GM23248 (cell line): ENCODE measurements at places on chromosomes 11 and 22. TPM values are rescaled to one million over a fixed set of nuclear protein-coding genes. Genes with fewer than 3 reads are reported as not detected.
A peak's percentile ranks its signal among the peaks of the same experiment; 100 is the strongest.

The OR52A1 gene
- not detected in 2 replicates for total RNA-seq

The POLR2L gene
- total RNA-seq: 67.8 and 113 TPM in 2 replicates

The TMA7B gene
- total RNA-seq: not detected in 2 replicates

The AQP11 gene
- total RNA-seq: 0.43 and 2.9 TPM in 2 replicates

DNA sequence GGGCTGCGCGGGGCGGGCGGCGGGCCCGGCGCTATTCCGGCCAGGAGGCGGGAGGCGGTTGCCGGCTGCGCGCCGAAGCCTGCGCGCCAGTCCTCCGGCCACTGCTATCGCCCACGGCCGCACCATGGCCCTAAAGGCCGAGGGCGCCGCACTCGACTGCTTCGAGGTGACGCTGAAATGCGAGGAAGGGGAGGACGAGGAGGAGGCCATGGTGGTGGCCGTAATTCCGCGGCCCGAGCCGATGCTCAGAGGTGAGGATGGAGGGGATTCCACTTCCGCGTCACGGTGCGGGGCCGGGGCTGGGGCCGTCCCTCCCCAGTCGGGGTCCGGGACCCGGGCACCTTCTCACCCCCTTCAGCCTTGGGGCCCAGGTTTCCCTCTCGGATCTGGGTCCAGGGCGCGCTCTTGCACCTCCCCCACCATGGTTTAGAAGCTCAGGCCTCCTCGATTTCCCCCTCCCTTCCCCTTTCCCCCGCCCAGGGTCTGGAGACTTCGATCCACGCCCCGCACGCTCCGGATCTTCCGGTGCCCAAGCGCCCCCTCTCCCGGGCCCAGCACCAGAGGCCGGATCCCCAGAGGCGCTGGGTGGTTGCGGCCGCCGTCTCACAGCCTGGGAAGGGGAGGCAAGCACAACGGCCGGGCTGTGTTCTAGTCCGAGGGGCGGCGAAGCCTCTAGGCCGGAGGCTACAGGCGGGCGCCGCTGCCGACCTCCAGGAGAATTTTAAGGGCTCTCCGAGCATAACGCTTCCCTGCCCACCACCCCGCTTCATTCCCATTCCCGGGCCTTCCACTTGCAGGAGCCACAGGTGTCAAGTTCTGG lies 517 bp downstream of the SPINDOC start:
- no peaks in the 10 kb centered on the region for H3K27me3 ChIP-seq
- H3K27ac ChIP-seq: peak overlapping the region; percentile 35; the same call in 1 of the 2 replicates
- peak overlapping the region; percentile 98 for H3K4me3 ChIP-seq
- H3K36me3 ChIP-seq: no peaks in the 10 kb centered on the region

- H3K4me3 ChIP-seq: no peak overlapping the region
- DNase-seq: no peak
- H3K27ac ChIP-seq: no peak overlapping the region
- H3K27me3 ChIP-seq: no peaks in the 10 kb centered on the region
- no peaks in the 10 kb centered on the region for H3K36me3 ChIP-seq
These were observed 838.9 kb downstream of the DLG2 start for GRCh38 chr11:84788220-84788619.

DNA sequence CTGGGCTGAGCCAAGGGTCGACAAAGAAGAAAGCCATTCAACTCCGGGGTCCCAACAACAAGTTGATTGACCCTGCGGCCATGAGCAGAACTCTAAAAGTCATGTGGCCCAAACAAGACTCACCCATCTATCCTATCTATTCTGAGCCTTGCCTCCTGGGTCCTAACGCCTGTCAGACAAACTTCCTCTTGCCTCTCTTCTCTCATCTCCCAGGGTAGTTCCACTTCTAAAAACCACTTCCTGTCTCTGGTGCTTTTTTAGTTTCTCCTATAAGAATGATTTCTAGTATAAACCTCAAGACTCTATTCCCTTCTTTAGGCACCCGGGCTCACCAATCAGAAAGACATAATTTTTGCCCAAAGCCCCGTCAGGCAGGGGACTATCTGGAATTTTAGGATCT lies 530.2 kb downstream of the DLG2 start:
- H3K4me3 ChIP-seq: no peak overlapping the region
- no peaks in the 10 kb centered on the region for H3K27me3 ChIP-seq

- H3K27me3 ChIP-seq: no peaks in the 10 kb centered on the region
- H3K4me1 ChIP-seq: peaks cover 54% of the 10 kb centered on the region
- DNase-seq: peak; percentile 64
These were observed 714 bp downstream of the CD59 start for GRCh38 chr11:33735271-33736147.

- no peaks in the 10 kb centered on the region for H3K4me1 ChIP-seq
- no peaks in the 10 kb centered on the region for H3K27me3 ChIP-seq
- DNase-seq: no peak
- no peak overlapping the region for H3K27ac ChIP-seq
These were observed 28.6 kb downstream of the CSRP3 start for GRCh38 chr11:19173004-19173689.

DNA sequence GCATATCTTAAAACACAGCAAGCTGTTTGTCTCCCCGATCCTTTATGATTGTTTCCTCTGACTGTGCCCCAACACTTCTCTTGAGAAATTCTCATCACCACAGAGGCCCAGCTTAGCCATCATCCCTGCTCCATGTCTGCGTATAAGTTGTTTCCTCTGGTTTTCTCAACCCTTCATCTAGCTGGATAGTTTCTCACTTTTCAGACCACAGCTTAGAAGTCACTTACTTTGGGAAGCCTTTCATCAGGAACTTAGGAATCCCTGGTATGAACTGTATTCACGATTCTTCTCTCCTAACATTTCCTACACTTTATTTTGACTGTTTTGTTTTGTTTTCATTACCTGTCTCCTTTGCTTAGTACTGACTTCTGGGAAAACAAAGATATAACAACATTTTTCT lies 295.2 kb downstream of the GUCY1A2 start:
- no peak overlapping the region for H3K27ac ChIP-seq
- H3K27me3 ChIP-seq: no peaks in the 10 kb centered on the region; the same call in 1 of the 2 replicates
- no peak for DNase-seq
- H3K4me3 ChIP-seq: no peak overlapping the region

- H3K4me3 ChIP-seq: peak overlapping the region; percentile 83
- no peak overlapping the region for H3K27ac ChIP-seq
- no peaks in the 10 kb centered on the region for H3K27me3 ChIP-seq
- DNase-seq: peak; percentile 28
These were observed 665 bp downstream of the CCS start for GRCh38 chr11:66593650-66594049.

DNA sequence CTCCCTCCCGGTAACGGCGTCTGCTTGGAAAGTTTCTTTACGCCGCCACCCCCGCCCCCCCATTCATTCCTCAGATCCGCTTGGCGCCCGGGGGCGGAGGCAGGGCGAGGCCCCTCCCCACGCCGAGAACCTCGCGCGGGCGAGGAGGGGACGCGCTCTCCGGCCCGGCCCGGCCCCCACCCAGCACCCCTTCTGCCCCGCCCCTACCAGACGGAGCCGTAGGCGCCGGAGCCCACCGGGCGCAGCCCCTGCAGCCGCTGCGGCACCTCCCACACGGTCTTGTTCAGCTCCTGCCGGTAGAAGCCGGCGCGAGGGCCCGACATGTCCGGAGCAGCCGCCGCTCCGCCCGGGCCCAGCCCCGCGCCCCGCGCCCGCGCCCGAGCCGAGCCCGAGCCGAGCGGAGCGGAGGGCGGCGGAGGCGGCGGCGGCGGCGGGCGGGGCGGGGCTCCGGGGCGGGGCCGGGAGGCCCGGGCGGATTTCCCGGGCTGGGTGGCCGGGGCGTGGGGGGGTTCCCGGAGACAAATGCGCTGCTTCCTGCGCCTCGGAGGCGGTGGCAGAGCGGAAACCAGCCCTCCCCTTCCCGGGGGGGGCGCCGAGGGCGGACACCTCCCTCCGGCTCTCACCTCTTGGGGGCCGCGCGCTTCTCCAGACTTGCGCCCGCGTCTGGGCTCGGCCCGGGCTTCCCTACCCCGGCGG lies at the start of gene MAPK11:
TSS of gene MAPK11 (minus strand) at position 411 of the 696 bp plus-strand sequence. CDS start at position 323, 88 bp downstream.
- H3K36me3 ChIP-seq: peaks cover 6% of the 10 kb centered on the region; the same call in 1 of the 2 replicates
- peak; percentile 73 for DNase-seq
- H3K4me3 ChIP-seq: peak within 1 kb of the TSS; percentile 74
- H3K27me3 ChIP-seq: no peaks in the 10 kb centered on the region

GRCh38 chr22:47145883-47146282 lies 383.4 kb downstream of the TBC1D22A start:
- no peak overlapping the region for H3K27ac ChIP-seq
- H3K4me1 ChIP-seq: no peaks in the 10 kb centered on the region
- H3K27me3 ChIP-seq: no peaks in the 10 kb centered on the region
- DNase-seq: no peak
- H3K36me3 ChIP-seq: no peaks in the 10 kb centered on the region

GRCh38 chr11:119800171-119800570 lies 71.2 kb upstream of the NECTIN1 start:
- H3K27ac ChIP-seq: no peak overlapping the region
- H3K4me3 ChIP-seq: no peak overlapping the region
- peaks cover 5% of the 10 kb centered on the region; the same call in 1 of the 2 replicates for H3K4me1 ChIP-seq
- peaks cover 25% of the 10 kb centered on the region for H3K27me3 ChIP-seq

GRCh38 chr11:79404325-79404724 lies 36.5 kb downstream of the TENM4 start:
- no peak overlapping the region for H3K4me3 ChIP-seq
- DNase-seq: peak; percentile 28
- no peaks in the 10 kb centered on the region for H3K4me1 ChIP-seq
- H3K27me3 ChIP-seq: 0 out of 2 replicates have a peak, but pooled peaks cover 2% of the 10 kb centered on the region

DNA sequence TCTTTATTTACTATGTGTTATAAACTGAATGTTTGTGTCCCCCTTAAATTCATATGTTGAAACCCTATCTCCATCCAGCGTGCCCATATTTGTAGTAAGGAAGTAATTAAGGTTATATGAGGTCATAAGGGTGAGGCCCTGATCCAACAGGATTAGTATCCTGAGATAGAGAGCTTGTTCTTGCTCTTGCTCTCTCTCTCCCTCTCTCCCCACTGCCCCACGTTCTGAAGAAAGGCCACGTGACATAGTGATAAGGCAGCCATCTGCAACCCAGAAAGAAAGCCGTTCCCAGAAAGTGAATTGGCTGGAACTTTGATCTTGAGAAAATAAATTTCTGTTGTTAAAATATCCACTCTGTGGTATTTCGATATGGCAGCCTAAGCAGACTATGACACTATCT lies 212.5 kb downstream of the SWAP70 start:
- no peak for DNase-seq
- H3K27ac ChIP-seq: no peak overlapping the region
- no peak overlapping the region for H3K4me3 ChIP-seq

DNA sequence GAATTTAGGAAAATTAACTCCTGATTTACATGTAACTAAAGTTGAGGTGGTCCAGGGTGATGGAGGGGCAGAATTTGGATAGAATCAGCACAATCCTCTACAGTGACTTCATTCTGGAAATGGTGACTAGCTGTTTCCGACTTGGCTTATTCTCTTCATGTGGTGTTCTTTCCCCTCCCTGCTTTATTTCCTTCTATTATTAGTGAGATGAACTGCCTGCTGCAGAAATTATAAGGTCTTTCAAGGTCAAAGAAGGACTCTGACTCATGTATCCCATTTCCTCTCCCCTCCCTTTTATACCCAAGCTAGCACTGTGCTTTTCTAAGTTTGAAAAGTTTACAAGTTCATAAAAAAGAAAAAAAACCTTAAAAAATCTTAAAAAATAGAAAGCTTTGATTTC lies 12.2 kb upstream of the MRPL17 start:
- peak; percentile 79 for DNase-seq
- peaks cover 43% of the 10 kb centered on the region for H3K4me1 ChIP-seq
- H3K4me3 ChIP-seq: peak overlapping the region; percentile 27
- H3K36me3 ChIP-seq: no peaks in the 10 kb centered on the region
- H3K27ac ChIP-seq: peak overlapping the region; percentile 79

GRCh38 chr11:67413266-67413849 lies 2.1 kb upstream of the CARNS1 start:
- no peaks in the 10 kb centered on the region for H3K4me1 ChIP-seq
- H3K27me3 ChIP-seq: peaks cover 17% of the 10 kb centered on the region
- H3K27ac ChIP-seq: no peak overlapping the region
- no peak overlapping the region for H3K4me3 ChIP-seq

GRCh38 chr22:44453441-44454112 lies 44.5 kb downstream of the RTL6 start:
- H3K27ac ChIP-seq: no peak overlapping the region
- H3K4me1 ChIP-seq: peaks cover 16% of the 10 kb centered on the region
- H3K4me3 ChIP-seq: no peak overlapping the region
- no peaks in the 10 kb centered on the region for H3K27me3 ChIP-seq
- H3K36me3 ChIP-seq: no peaks in the 10 kb centered on the region
- no peak for DNase-seq

- no peak overlapping the region for H3K27ac ChIP-seq
- no peaks in the 10 kb centered on the region for H3K4me1 ChIP-seq
- no peaks in the 10 kb centered on the region for H3K36me3 ChIP-seq
These were observed 17.8 kb downstream of the POU2AF1 start for GRCh38 chr11:111361052-111361801.

DNA sequence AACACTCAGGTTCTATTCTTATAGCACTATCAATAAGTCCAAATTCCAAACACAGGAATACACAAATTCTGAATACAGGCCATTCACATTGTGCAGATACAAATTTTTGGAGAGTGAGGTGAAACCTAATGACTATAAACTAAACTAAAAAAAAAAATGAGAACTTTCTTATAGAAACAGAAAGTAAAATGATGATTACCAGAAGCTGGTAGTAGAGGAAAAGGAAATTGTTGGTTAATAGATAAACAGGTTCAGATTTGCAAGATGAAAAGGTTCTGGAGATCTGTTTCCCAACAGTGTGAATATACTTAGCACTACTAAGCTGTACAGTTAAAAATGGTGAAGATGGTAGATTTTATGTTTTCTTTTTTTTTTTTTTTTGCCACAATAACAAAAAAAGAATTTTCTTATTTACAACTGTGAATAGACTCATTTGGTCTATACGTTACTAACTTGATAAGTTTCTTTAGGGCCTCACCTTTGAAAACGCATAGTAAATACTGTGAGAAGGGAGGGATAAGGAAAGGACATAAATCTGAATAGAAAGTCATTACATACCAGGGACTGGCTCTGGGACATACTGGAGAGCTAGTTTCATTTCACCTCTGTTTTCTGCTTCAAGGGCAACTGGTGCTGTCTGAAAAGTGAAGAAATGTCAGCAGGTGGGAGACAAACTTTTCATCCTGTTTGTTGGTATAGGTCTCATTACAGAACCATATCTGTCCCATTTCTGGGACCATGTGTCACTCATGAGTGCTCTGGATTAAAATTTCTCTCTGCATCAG lies 14.2 kb upstream of the CCDC89 start:
- peaks cover 13% of the 10 kb centered on the region for H3K4me1 ChIP-seq
- no peaks in the 10 kb centered on the region for H3K36me3 ChIP-seq
- no peak overlapping the region for H3K4me3 ChIP-seq
- no peaks in the 10 kb centered on the region for H3K27me3 ChIP-seq
- no peak for DNase-seq

GRCh38 chr22:35477911-35478582 lies 62.6 kb upstream of the RASD2 start:
- no peaks in the 10 kb centered on the region for H3K36me3 ChIP-seq
- H3K4me1 ChIP-seq: peaks cover 22% of the 10 kb centered on the region
- no peak overlapping the region for H3K4me3 ChIP-seq
- H3K27me3 ChIP-seq: no peaks in the 10 kb centered on the region
- H3K27ac ChIP-seq: no peak overlapping the region
